ENCODE measurements at places on chromosomes 3 and 15. TPM values are rescaled to one million over a fixed set of nuclear protein-coding genes. Genes with fewer than 3 reads are reported as not detected.

Gene C3orf49
- total RNA-seq = not detected

Gene LDHAL6B
- total RNA-seq = not detected

Gene ZBTB20
- 14.9 TPM for total RNA-seq

Gene UPK1B
- total RNA-seq = not detected

Gene IQCH
- total RNA-seq = 0.84 TPM

Gene TTLL13
- not detected for total RNA-seq

Gene CPLX3
- total RNA-seq = not detected

Measured in naive thymus-derived CD4-positive, alpha-beta T cell (primary cell).